ENCODE measurements at places on chromosomes 3 and 15. TPM values are rescaled to one million over a fixed set of nuclear protein-coding genes. Genes with fewer than 3 reads are reported as not detected.

Gene IGSF10
- total RNA-seq, result 0.97 TPM

Gene CP
- total RNA-seq, result not detected

Gene GOLGA8R
- total RNA-seq, result 1.3 TPM

Gene RTP3
- total RNA-seq, result 0.43 TPM

Gene RPS17
- 1,371 TPM for total RNA-seq

Gene P2RY1
- 0.32 TPM for total RNA-seq

Gene PLS1
- total RNA-seq, result 1.6 TPM

Gene IL17RB
- 0.32 TPM for total RNA-seq

Gene SIDT1
- not detected for total RNA-seq

Gene GOLGA8S
- under 0.01 TPM for total RNA-seq

Gene PDZRN3
- total RNA-seq, result 32.5 TPM

Gene UCN2
- total RNA-seq, result 6.0 TPM

DNA sequence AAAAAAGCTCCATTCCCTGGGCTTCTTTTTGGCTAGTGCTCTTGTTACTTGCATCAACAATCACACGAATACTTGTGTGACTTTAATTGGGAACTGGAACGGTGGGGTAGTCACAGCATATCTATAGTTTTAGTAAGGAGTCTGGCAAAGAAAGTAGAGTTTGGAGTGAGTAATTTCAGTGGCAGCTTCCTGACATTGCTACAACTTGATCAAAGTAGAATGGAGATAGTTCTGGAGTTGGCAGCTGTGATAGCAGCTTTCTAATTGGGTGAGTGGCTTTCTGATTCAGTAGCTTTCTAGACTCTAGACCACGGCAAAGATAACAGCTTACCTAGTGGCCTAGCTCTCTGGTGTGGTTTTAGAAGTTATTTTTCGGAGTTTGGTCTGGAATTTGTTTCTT is 475.0 kb downstream of the TUSC7 start:
- no peak for DNase-seq

- no peak for DNase-seq
Observed at GRCh38 chr3:146801492-146801891, 196.3 kb upstream of the PLSCR5 start.

DNA sequence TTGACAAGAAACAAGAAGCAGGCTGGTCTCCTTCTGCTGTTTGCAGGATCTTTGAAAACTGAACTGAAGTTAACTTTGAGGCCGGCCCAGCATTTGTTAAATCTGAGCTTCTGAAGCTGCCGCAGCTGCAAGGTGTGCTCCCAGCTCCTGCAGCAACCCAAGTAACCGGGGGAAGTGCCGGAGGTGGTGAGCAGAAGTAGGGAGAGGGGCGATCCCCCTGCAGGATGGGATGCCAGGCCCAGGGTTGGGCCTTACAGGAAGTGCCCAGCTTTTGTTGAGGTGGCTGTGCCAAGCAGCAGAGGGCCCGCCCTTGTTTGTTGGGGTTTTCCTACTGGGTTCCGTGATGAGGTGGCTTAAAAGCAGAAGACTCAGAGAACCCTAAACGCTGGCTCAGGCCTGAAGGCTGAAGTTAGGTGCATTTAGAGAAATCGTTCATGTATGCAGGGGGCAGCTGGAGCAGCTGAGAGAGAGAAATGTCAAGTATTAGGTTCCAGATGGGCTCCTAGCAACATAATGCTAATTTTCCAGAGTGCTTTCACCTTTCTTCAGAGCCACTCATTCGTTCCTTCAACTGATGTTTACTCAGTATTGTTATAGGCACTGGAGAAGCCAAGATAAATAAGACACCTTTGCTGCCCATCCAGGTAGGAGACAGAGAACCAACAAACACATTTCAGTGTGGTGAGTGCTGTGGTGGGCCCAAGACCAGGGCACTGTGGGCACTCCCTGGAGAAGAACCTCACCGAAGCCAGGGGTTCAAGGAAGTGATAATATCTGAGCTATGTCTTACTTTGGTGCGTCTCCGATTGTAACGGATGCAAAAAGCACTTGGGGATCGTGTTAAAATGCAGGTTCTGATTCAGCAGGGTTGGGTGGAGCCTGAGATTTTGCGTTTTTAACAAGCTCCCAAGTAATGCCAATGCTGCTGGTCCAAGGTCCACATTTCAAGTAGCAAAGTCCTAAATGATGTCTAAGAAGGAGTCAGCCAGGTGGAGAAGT is 42.2 kb upstream of the PLCL2 start:
- DNase-seq, result no peak

DNA sequence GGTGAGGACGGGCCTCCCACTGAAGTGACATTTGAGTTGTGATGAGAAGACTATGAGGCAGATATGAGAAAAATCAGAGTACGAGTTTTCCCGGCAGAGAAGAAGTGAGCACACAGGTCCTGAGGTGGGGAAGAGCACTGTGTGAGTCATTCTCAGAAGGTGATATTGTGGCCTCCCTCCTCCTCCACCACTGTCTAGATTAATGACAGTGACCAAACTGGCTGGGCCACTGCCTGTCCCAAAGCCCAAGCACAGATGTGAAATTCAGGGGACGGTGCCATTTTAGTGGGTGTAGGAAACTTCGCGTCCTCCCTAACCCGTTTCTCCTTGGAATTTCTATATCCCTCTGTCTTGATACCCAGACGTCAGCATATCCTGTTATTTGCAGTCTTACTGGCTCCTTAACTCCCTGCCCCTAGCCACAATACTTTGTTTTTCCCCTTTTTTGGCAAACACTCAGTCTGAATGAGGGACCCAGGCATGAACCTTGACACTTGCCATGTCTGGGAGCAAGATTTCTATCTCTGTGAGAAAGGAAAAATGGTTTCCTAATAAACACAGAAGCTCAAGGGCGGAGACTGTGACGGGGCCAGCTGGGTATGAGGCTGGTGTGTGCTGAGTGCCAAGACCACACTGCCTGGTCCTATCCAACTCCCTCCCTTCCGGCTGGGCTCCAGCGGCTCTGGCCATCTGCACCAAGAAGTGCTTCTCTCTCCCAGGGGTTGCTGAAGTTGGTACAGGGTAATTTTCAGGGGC is 15.2 kb downstream of the PRICKLE2 start:
- peak; percentile 95 for DNase-seq

DNA sequence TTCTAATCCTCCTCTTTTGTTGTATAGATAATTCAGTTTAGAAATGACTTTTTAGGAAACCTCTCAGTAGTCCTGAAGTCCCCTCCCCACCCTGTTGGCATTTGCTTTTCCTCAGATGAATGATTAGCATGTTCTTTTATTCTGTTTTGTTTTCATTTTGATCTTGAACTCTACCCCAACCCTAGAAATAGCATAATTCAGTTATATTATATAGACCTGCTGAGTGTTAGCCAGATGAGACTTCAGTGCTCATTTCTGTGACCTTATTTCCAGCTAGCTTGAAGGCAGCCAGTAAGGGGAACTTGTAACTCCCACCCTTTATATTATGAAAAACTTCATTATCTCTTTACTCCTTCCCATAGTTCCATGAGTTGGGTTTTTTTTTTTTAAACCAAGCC is 41.2 kb downstream of the SNRK start:
- DNase-seq, result no peak

- DNase-seq, result peak; percentile 90
Observed at GRCh38 chr3:40299721-40300335, 9.7 kb upstream of the EIF1B start.

DNA sequence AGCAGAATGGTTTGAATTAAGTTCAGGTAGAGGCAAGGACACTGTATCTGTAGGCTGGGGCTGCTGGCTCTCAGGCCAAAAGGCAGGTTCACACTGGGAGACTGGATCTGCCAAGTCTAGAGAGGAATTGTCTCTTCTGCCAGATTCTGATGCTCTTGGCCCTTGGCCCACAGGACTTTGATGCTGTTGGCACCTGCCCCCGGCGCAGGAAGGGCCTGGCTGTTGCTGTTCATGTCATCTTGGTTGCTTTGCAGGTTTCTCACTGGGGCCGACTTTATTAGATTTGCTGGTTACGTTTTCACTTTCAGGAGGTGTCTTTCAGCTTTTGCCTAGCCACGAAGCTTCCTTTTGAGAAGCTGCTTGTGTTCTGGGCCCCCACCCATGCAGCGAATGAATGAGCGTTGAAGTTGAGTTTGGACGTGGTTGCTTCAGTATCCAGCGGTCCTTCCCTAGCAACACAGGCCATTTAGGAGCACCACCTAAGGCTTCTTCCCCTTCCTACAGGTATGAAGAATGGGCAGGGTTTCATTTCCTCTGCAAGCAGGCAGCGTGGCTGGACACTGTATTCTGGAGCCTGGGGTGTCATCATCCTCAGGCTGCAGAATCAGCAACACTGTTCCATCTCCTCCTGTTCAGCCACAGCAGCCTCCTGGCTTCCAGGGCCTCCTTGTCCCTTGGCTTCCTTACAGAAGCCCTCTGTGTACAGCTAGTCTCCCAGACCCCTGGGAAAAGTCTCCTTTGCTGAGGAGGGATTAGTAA is 65.6 kb upstream of the PRR23C start:
- no peak for DNase-seq

GRCh38 chr3:100047455-100048141 is 66.7 kb downstream of the FILIP1L start:
- DNase-seq, result peak; percentile 96

- peak; percentile 55 for DNase-seq
Observed at GRCh38 chr3:151895478-151896241, 22.2 kb downstream of the SUCNR1 start.

DNA sequence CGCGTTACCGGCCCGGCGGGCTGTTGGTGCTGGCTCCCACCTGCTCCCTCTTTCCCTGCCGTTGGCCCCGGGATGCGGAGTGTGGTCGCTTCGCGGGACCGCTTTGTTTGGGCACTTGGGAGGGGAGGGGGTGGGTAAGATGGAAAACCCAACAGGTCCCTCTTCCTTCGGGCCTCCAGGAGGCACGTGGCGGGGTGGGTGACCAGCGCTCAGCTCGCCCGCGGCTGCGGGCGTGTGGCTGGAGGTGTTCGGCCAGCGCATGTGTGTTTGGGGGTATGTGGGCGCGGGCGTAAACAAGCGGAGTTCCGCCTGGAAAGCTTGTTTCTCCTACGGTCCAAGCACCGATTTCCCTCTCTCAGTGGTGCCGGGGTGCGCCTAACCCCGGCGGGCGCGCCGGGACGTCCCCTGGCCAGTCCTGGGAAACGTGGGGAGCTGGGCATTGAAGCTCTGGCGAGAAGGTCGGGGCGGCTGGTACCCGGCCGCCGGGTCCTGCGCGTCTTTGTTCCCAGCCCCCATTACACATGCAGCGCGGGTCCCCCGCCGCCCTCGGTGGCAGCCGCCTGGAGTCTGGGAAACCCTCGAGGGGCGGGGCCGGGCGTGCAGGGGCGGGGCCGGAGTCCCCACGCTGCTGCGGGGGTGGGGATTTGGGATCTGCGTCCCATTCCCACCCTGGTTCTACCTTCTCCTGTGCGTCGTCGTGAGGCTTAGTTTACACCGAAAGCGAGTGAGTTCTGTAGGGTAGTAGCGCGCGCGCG is 1.4 kb downstream of the ACVR2B start:
- peak; percentile 57 for DNase-seq

DNA sequence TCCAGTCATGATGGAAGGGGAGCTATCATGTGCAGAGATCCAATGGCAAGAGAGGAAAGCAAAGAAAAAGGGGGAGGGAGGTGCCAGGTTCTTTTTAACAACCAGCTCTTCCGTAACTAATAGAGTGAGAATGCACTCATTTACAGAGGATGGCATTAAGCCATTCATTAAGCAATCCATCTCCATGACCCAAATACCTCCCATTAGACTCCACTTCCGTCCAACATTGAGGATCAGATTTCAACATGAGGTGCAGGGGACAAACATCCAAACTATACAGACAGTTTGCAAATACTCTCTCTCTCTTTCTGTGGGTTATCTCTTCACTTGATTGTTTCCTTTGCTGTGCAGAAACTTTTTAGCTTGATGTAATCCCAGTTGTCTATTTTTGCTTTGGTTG is 21.2 kb downstream of the ZDHHC23 start:
- DNase-seq, result peak; percentile 50

DNA sequence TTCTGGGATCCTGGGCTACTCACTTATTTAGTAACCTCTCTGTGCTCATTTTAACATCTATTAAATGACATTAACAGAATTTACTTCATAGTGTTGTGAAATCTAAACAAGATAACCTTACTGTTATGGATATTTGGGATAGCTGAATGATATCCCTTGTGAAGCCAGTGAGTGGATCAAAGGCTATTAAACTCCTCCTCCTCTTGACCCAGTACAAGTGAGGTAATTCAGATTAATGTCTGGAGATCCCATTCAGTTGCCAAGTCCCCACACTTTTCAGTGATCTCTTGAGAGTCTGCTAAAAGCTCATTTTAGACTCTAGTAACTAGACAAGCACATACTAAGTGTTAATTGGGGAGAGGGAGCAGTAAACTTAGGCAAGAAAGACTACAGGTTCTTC is 2.5 kb upstream of the ANKRD28 start:
- peak; percentile 60 for DNase-seq
